ENCODE measurements at places on chromosomes 7 and 10.

DNA sequence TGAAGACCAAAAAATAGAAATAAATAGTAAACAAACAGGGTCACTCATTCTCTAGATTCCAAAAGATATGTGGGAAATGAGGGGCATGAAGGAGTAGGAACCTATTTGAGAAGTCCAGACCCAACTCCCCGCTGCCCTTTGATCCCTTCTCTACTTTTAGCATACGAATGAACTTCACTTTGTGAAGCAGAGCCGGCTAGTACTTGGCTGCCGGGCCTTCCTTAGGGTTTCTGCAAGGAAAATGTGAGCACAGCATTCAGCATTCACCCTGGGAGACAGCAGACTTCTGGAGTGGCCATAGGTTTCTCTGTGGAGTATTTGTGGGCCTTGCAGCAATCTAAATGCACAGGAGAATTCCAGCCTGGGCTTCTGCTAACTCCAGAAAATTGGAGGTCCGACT lies 76.3 kb upstream of the PRKAR2B start:
- DNase-seq: no peak

DNA sequence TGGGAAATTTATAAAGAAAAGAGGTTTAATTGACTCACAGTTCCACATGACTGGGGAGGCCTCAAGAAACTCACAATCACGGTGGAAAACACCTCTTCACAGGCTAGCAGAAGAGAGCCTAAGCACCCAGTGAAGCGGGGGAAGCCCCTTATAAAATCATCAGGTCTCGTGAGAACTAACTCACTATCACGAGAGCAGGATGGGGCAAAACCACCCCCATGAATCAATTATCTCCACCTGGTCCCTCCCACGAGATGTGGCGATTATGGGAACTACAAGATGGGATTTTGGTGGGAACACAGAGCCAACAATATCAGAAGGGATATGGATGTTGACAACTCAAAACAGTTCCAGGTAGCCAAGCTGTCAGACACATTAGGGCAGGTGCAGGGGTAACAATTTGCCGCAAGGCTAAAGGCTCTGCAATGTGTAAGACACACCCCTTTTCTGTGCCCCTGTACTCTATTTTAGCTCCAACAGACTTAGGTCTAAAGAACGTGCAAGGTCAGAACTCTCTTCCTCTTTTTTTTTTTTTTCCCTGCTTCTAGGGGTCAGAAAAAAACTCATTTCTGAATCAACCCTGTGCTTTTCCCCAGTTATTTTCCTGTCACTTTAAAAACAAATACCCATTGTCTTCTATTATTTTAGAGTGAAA lies 30.7 kb upstream of the RBM20 start:
- DNase-seq: no peak

DNA sequence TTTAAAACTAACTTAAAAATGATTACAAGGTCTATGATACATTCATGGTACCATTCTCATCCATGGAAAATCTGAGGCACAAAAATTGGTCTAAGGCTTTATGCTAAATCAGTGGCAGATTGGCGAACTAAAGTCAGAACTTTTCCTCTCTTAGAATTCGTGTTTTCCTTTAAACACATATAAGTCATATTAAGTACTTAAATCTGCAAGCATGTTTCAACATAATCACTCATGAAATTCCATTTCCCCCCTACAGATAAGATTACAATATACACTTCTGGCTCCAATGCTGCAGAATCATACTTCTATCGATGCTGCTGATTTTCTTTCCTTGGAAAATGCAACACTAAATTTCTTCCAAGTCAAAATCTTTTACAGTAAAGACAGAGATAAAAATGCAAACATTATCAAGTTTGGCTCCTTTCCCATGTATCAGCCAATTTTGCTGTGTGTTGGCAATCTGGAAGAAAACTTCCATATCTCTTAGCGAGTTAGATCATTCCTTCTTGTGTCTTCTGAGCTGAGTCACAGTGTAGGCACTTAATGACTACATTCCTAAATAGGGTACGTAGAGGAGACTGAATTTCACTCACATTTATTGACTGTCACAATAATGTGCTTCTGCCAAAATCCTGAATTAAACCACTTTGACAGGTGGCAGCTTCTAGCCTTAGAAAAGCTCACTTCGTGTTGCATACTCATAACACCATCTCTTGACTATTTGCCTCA lies 76.4 kb upstream of the LRRC17 start:
- DNase-seq: no peak

DNA sequence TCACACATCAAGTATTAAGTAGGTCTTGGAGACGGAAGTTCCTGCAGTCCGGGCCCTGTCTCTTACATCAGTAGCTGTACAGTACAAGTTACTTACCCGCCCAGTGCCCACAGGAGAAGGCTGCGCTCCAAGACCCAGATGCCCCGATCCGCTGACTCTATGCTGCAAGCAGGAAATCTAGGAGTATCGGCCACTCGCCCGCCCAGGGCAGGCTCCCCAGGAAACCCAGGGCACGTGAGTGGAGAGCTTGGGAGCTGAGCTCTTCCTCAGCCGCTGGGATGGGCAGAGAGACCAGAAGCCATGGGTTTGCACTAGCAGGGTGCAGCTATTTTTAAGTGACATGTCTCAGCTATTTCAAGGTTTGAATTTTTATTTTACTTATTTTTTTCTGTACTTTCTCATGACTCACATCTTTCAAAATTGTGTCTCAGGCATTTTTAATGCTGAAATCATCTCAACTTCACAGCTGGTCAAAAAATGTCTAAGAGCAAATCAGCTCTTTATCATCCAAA lies 1.9 kb upstream of the GPER1 start:
- no peak for DNase-seq

DNA sequence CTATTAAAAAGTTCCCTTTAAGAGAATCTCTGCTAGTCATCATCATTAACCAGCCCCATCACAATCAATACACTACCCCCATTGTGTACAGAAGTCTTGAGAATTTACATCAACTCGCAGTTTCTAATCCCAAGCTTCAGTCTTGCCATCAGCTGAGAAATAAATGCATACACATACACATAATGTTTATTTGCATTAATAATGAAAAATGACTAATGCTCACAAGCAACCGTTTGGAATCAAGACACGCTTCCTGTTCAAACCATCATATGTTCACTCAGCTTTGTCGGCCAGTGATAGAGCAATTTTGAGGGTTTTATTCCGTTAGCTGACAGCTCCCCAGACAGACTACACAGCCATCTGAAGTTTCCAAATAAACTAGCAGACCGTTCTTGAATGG lies 287.1 kb downstream of the SFMBT2 start:
- DNase-seq: no peak

GRCh38 chr7:107917763-107918651 lies 27.0 kb downstream of the DLD start:
- no peak for DNase-seq

DNA sequence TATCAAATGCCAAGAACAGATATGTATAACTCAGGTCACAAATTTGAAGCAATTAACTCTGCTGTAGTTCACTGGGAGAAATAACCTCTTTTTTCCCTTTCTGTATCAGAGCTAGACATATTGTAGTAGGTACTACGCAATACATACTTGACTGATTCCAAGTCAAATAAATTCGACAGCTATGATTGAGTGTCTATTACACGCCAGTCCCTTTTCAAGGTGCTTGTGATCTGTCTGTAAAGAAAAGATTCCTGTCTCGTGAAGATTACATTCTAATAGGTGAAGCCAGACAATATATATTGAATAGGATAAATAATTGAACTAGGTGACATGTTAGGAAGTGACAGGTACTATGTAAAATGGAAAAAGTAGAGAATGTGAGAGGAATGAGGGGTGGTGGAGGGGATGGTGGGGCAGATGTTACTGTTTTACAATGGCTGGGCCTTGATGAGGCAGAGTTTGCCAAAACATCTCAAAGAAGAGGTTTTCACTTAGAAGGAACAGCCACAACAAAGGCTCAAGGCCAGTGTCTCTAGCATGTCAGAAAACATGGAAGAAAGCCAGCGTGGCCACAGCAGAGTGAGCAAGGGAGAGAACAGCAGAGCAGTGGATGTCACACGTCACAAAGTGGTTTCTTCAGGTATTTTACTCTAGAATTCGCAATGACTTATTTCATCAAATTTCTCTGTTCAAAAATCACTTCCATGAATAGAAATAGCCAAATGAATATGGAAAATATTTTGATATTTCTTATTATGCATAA lies 282.6 kb upstream of the CACNA2D1 start:
- no peak for DNase-seq

GRCh38 chr10:73117976-73118743 lies 7.9 kb downstream of the NUDT13 start:
- DNase-seq: no peak

- DNase-seq: no peak
Measured at GRCh38 chr7:100613412-100614175, 1.3 kb downstream of the MOSPD3 start.

- no peak for DNase-seq
Measured at GRCh38 chr10:60282771-60283353, 106.8 kb downstream of the ANK3 start.

GRCh38 chr10:6586501-6586900 lies 6.4 kb upstream of the PRKCQ start:
- peak; percentile 45 for DNase-seq

GRCh38 chr10:4770801-4771553 lies 55.0 kb upstream of the AKR1E2 start:
- DNase-seq: no peak

DNA sequence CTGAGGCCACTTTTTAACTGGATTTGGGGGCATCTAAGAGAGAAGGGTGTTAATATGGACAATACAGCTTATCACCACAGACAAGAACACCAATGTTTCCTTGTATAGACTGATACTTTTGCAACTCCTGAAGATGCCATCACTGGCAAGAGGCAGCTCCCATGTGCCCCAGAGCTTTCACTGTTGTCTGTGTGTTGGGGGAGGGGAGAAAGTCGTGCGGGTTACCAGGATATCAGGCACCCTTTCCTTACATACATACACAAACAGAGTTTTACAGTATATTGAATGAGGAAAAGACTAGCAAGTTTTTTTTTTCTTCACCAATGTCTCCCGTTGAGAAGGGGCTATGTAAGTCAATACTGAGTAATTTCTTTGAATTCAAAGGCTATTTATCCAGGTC lies 4.1 kb upstream of the DLX6 start:
- no peak for DNase-seq

DNA sequence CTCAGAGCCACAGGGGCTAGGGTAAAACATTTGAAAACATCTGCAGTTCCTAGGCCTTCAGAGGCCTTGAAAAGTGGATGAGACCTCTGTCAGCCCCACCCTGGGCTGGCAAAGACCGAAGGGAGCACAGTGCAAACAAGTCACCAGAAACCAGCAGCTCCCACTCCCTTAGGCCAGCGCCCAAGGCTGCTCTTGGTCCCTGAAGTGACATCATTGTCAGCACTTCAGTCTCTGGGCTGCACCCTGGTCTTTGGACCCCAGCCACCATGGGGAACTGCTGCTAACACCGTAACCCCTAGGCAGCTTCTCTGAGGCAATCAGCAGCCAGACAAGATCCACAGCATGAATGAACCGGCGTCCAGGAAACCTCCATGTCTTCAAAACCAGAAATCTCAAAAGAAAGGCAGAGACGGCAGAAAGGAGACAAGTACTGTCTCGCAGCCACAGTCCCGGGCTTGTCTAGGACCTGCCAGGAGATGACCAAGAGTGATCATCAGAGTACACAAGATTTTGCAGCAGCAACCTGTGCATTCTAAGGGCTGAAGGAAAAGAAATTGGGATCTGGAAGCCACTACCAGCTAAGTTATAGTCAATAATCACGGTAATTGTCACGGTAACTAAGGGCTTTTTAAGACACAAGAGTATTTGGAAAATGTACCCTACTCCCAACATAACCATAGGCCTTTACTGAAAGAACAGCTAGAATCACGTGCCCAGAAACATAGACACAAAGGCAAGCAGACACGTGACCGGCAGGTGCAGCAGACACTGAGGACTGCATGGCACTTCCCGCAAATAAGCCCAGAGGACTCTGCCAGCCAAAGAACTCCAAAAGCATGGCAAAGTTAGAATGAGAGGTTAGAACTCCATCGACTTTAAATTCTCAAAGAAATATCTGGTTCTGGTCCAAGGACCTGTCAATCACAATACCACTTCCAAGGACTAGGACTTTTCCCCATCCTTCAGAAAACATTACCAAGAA lies 23.3 kb downstream of the CPXM2 start:
- no peak for DNase-seq

- no peak for DNase-seq
Measured at GRCh38 chr7:85521108-85521694, 334.3 kb upstream of the SEMA3D start.

DNA sequence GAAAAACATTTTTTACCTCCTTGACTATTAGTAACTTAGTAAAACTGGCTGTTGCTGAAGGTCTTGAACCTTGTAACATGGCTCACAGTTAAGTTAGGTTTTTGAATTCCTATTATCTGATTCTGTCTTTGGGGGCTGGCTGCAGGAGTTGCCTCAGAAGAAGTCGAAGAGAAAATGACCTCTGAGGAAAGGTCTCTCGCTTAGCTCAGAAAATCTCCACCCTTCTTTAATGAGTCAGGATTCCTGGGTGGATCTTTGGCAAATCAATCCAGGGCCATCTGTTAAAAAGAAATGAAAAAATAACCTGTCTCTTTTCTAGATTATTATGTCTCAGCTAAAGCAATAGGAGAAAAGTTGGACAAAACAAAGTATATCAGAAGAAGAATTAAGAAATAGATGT lies 267.8 kb upstream of the SEMA3C start:
- DNase-seq: no peak

- peak; percentile 12 for DNase-seq
Measured at GRCh38 chr7:85023066-85023712, 163.7 kb downstream of the SEMA3D start.

- DNase-seq: no peak
Measured at GRCh38 chr10:118508863-118509262, 86.6 kb downstream of the PRLHR start.

- DNase-seq: no peak
Measured at GRCh38 chr10:97518301-97519043, 19.7 kb downstream of the UBTD1 start.

DNA sequence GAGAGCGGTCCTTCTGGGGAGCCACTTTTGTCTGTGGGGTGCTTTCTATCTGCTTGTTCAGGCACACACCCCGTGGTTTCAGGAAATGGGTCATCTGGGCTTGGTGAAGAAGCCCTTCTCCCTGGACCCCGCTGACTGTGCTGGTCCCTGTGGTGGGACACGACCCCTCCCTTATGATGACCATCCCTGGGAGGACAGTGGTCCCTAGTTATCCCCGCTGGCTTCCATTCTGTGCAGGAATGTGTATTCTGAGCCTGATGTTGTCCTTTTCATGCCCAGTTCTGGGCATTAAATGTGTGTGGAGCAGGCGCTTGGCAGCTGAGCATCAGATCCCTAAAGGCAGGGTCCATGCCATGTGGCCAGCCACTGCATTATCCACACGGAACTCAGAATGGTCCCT lies 71.6 kb downstream of the TCERG1L start:
- no peak for DNase-seq

DNA sequence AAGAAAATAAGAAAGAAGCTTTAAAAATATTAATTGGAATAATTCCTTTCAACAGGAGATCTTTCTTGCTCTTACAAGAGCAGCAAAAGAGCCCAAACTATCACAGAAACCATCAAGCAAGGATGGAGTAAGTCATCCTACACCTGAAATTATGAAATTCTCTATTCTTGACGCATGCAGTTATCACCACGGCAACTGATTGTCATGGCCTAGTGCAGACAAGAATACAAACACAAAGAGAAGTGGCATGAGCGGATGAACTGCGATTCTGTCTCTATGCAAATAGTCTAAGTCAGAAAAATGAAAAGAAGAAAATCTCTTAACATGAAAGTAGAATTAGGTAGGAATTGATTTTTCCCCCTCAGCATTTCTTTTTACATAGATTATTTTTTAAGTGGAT lies 54.8 kb upstream of the SLC35B4 start:
- DNase-seq: no peak

All from CD4-positive, alpha-beta T cell treated with Interleukin-6 at 100 ng/mL for 8 hours (primary cell).